ENCODE measurements at places on chromosomes 3 and 15.

DNA sequence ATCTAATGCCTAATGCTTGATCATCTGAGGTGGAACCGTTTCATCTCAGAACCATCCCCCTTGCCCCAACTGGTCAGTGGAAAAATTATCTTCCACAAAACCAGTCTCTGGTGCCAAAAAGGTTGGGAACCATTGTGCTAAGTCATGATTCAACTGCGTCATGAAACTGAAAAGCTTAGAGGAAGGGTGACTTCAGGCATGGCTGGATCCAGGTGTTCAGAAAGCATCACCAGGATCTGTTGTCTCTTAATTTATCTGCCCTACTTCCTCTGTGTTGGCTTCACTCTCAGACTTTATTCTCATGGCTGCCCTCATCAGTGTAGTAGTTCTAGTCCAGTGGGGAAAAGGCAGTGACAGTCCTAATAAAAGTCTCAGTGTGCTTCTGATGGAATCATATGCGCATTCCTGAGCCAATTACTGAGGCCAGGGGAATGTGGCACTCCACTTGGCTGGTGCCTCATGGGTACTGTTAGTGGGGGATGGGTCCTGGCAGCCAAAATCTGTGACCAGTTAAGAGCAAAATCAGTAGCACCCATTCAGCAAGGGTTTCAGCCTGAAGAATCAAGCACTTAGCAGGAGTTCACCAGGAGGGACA lies 110.3 kb downstream of the WNT5A start:
- no peak for DNase-seq

- DNase-seq, result no peak
These were observed 111.4 kb upstream of the TOPAZ1 start for GRCh38 chr3:44130249-44130648.

DNA sequence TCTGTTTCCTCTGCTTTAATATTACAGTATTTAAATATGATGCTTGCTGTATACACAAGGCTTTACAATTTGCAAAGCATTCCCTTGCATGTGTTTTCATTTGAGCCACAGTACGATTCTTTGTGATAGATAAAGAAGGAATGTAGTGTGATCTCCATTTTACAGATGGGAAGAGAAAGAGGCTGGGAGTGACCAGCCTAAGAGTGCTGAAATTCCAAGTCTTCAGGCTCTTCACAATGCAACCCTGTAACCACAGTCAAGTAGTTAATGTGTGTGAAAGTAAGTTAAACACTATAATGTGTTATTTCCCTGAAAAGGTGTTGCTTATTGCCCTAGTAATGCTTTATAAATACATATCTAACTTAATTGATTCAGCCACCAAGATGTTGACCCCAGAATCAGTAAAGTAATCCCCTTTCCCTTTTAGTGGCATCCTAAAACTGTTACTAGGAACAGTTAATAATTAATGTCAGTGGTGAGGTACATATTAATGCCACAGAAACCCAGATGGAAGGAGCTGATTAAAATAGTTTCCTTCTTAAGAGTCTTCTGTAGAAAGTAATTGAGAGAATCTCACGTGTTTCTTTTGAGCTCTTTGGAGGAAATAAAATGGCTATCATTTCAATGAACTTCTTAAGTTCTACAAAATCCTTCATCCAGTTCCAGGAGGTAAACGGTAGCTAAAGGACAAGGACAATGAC lies 110.4 kb downstream of the IL12A start:
- no peak for DNase-seq

GRCh38 chr3:20256144-20256543 lies 70.1 kb upstream of the SGO1 start:
- DNase-seq, result no peak

DNA sequence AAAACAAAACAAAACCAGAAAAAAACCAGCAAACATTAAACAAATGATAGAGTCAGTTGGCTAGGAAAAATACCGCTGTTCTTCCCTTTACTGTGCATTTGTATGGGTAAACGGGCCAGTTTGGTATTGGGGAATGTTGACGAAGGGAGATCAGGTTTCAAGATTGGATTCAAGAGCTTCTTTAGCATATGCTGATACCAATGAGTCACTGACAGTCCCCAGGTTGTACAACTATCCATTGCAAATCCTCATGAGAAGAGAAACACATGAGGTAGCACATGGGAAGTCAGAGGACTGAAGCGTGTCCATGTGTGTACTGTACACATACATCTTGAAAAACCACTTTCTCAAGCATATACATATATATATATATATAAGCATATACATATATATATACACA lies 25.6 kb downstream of the TIGIT start:
- DNase-seq, result no peak

DNA sequence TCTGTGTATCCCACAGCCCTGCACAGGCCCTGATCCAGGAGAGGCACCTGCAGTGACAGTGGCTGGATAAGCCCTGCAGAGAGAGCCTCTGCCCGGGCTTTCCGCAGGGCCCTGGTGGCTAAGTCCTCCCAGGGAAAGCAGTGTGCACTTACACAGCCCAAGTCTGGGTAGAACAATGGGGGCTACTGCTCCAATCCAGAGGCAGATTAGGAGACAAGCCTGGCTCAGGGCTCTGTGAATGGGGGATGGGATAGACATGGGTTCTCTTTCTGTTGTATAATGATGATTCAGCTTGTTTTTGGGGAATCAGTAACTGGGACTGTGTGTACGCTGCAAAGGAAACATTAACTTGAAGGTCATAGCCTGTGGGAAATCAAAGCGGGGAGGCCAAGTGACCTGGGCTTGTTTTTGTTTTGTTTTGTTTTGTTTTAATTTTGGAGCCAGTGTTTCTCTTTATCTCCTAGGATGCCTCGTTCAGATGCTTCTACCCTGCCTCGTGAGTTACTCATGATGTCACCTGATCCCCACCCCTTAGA lies 4.1 kb upstream of the ALDH1L1 start:
- DNase-seq, result no peak

- no peak for DNase-seq
These were observed 45.6 kb upstream of the TFRC start for GRCh38 chr3:196127308-196128040.

GRCh38 chr3:148759430-148759829 lies 61.7 kb downstream of the AGTR1 start:
- DNase-seq, result no peak

DNA sequence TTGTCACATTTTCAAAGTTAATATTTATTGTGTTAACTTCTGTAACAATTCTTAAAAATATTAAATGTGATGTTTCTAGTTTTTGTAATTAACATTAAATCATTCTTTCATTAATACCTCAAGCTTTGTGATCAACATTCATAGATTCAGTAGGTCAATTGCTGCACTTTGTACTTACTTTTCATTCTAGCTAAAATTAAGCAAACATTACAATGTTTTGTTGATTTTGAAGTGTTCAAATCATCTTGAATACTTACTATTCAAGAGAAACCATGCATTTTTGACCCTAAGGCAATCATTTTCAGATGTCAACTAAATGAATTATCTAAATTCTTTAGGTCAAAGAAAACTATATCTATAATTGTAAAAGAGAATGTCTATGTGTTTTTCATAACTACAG lies 933.1 kb downstream of the NAALADL2 start:
- DNase-seq, result no peak

DNA sequence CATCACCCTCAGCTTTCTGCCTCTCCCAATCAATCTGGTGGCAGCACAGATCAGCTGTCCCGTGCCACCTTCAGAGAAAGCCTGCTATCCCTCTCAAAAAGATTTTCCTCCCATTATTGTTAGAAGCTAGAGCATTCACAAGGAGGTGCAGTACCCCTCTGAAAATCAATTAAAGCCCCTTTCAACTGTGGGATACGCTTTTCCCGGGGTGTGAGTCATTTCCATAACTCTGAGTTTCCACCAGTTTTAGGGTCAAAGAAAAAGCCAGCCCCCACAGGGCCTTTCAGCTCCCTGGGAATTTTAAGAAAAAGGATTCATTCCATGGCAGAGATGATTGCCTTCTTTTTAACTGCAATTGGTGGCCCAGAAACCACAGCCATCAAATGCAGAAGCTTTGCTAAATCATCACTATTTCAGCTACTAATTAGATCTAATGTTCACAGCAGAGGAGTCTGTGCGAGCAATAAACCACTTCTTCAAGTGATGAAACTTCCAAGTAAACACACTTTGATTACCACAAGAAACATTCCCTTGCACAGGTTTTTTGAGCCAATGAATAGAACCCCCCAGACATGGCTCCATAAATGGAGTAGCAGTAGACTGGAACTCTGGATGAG lies 270.0 kb upstream of the TPRG1 start:
- no peak for DNase-seq

GRCh38 chr15:80931721-80932512 lies 57.7 kb downstream of the MESD start:
- DNase-seq, result no peak

DNA sequence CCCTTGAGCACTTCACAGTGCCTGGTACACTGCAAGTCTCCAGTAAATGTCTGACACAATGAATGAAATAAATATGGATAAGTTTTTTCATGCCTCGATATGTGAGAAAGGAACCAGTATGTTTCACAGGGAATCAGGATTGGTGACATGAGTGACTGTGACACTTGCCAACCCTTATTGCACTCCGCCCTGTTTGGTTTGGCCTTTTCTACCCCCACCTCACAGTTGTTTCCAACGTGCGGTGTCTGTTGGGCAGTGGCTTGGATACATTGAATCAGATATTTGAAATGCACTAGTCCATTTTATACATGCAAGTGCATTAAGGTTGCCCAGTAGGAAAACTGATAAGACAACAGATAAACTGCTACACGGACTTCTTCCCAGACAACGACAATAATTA lies 2.0 kb downstream of the NPHP3 start:
- DNase-seq, result no peak

DNA sequence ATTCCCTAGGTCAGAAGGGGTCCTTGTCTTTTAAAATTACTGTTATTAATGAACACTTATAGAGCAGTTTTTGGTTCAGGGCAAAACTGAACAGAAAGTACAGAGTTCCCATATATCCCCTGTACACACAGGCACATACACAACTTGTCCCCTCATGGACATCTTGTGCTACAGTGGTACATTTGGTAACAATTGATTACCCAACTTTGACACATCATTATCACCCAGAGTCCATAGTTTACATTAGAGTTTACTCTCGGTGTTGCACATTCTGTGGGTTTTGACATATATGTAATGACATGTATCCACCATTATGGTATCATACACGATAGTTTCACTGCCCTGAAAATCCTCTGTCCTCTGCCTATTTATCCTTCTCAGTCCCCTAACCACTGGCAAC lies 984 bp upstream of the EDC3 start:
- DNase-seq, result no peak

- peak; percentile 72 for DNase-seq
These were observed 37.3 kb upstream of the RFTN1 start for GRCh38 chr3:16550676-16551341.

DNA sequence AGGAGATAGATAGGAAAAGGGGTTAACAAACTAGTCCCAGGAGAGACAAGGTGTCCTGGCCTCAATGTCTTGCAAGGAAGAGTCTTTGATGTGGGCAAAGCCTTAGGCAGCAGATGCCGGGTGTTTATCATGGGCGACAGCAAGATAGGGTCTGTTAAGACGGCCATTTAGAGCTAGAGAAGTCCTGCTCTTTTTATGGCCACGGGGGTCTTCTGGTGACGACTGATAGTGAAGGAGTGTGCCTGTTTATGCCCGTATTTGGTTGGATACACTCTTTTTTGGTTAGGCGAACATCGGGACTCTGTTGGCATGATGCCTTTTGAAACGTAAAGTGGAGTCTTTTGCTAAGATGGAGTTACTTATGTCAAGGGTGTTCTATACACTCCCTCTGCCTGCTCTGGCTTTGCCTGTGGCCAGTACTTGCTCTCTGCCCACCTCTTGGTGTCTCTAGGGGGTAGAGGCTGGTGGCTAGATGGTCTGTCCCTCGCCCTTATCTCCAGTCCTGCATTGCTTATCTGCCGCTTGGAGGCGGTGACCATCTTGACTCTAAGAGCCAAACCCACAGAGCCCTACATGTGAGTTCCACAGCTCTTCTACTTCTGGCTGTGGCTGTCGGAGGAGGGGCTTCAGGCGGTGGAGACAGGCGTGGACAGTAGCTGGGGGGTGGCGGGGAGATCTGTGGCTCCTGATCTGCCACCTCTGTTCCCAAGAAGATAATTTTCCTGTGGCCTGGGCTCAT lies 55.8 kb upstream of the ZBTB38 start:
- DNase-seq, result no peak

DNA sequence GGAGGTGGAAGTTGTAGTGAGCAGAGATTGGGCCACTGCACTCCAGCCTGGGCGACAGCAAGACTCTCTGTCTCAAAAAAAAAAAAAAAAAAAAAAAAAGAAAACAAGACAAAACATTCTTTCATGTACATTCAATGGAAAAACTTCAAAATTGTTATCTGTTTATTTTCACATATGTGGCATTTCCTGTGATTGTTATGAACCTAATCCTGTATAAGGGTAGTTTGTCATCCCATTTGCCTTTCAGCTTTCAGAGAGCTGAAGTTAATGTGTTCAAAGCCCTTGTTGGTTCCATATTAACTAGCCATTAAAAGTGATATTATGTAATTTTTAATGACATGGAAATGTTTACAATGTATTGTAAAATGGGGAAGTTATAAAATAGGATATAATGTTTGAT lies 17.3 kb upstream of the NCK1 start:
- no peak for DNase-seq

DNA sequence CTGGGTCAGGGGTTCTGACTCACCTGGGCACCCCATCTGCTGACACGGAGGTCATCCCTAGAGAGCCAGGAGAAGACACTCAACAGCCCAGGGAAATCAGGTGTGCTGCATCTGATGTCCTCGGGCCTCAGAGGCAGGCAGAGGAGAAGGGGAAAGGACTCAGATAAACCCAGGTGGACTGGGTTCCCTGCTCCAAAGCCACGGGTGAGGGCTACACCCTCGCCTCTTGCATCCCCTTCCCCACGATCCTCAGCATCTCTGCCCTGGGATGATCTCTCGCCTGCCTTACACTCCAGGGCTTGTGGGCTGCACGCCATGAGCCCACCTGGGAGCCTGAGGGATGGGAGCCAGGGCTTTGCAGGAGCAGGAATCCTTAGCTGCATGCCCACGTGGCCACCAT lies 8.2 kb upstream of the DUSP7 start:
- DNase-seq, result no peak

- DNase-seq, result no peak
These were observed 10.9 kb downstream of the FLNB start for GRCh38 chr3:58018892-58019742.

GRCh38 chr3:114435386-114436115 lies 141.7 kb downstream of the TIGIT start:
- DNase-seq, result no peak

GRCh38 chr3:54714035-54714434 lies 213.8 kb downstream of the LRTM1 start:
- DNase-seq, result no peak

- no peak for DNase-seq
These were observed 181.1 kb downstream of the PLCL2 start for GRCh38 chr3:17065881-17066280.

DNA sequence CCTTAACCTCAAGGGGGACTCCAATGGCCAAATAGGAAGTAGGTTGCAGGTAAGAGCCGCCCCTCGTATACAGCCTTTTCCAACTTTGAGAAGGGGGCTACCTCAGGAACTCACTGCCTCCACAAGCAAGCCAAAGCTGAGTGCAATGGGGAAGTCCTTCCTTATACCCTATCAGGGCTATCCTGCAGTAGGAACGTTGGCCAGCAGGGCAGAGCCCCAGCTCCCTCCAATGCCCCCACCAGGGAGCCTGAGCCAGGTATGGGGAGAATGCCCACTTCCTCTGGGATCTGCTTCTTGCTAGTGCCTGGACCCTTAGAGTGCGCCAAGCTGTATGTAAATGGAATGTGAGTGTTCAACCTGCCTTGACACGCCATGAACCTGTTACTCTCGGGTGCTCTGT lies 16.3 kb downstream of the CACNA2D2 start:
- DNase-seq, result no peak

Measured in kidney glomerular epithelial cell (primary cell).